ENCODE measurements at places on chromosomes 4 and X. TPM values are rescaled to one million over a fixed set of nuclear protein-coding genes. Genes with fewer than 3 reads are reported as not detected.

The GAGE12E gene
- total RNA-seq: not detected

The SPIN4 gene
- total RNA-seq: 4.0 TPM

The NPY5R gene
- 4.1 TPM for total RNA-seq

DNA sequence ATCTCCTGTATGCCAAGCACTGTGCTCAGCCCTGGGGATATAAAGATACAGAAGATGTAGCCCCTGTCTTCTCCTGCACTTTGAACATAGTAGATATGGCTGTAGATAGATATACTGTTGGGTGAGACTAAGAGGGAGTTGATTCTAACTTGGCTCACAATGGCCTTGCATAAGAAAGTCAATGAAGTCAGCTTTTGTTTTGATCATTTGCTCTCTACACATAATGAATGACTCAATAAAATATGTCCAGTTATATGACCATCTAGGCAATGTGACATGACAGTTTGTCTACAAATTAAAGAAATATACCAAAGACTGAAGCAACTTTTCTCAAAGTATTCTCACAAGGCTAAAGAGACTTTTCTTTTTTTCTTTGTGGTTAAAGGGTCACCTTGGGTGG is 147.6 kb upstream of the DIPK2B start:
- no peaks in the 10 kb centered on the region for H3K4me1 ChIP-seq
- H3K36me3 ChIP-seq: no peaks in the 10 kb centered on the region
- DNase-seq: no peak
- no peak overlapping the region for H3K4me3 ChIP-seq
- no peaks in the 10 kb centered on the region for H3K27me3 ChIP-seq
- H3K27ac ChIP-seq: no peak overlapping the region

DNA sequence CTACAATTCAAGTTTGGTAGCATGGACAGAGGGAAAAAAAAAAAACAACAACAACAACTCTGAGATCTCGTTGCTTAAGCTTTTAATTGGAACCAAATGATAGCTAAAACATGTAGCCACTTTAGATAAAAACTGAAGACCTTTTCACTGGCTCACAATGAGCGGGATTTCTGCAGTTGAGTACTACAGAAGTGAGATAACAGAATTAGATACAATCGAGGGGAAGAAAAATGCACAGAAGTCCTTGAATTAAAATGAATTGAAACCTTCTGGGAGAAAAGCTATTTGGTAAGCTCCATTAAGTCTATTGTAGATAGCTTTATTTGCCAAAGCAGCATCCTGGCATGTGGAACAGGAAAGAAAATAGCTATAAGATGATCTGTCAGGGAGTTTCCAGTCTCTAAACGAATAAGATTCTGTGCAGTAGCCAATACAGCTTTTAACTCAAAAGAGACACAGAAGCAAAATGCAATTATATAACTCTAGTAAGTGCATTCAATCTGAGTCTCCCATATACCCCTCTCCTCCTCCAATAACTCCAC is 248.5 kb downstream of the ENOX2 start:
- no peaks in the 10 kb centered on the region for H3K36me3 ChIP-seq
- no peak for DNase-seq
- H3K4me3 ChIP-seq: no peak overlapping the region
- no peaks in the 10 kb centered on the region for H3K4me1 ChIP-seq
- no peaks in the 10 kb centered on the region for H3K27me3 ChIP-seq
